ENCODE measurements at places on chromosomes 5 and 9.

GRCh38 chr9:98256756-98257155, 1.3 kb upstream of the TBC1D2 start:
- peak; percentile 53 for DNase-seq

- DNase-seq = peak; percentile 47
These were observed 131.1 kb upstream of the TUT7 start for GRCh38 chr9:86485359-86485758.

GRCh38 chr5:116922532-116922931, 347.9 kb upstream of the SEMA6A start:
- DNase-seq = no peak

GRCh38 chr9:78777747-78778146, 480.8 kb downstream of the PSAT1 start:
- no peak for DNase-seq

- no peak for DNase-seq
These were observed 6.8 kb upstream of the FST start for GRCh38 chr5:53473633-53474032.

Measured in activated CD4-positive, alpha-beta memory T cell treated with anti-CD3 and anti-CD28 coated beads for 36 hours (primary cell).